A549 treated with DMSO at 1 μM for 4 hours (cell line): ENCODE measurements at places on chromosomes 5 and 9. TPM values are rescaled to one million over a fixed set of nuclear protein-coding genes. Genes with fewer than 3 reads are reported as not detected.

HEXB gene
- total RNA-seq, result 118 to 129 TPM (median 120 TPM) in 5 replicates

IL31RA gene
- total RNA-seq, result 1.5 to 1.9 TPM (median 1.7 TPM) in 5 replicates

TMEM232 gene
- 0.24 TPM in 1 of 5 replicates, not detected in the others for total RNA-seq

SLC44A1 gene
- 23.6 to 35.5 TPM (median 31.0 TPM) in 5 replicates for total RNA-seq

TICAM2 gene
- 0.84 to 1.4 TPM (median 1.0 TPM) in 5 replicates for total RNA-seq

EIF4E1B gene
- total RNA-seq, result not detected in 5 replicates
